Common myeloid progenitor, CD34-positive (primary cell): ENCODE measurements at places on chromosomes 12 and 14.

GRCh38 chr12:94139816-94140215, 8.6 kb upstream of the PLXNC1 start:
- no peaks in the 10 kb centered on the region for H3K27me3 ChIP-seq
- H3K4me3 ChIP-seq = no peak overlapping the region
- H3K27ac ChIP-seq = no peak overlapping the region
- DNase-seq = no peak
- H3K36me3 ChIP-seq = no peaks in the 10 kb centered on the region

DNA sequence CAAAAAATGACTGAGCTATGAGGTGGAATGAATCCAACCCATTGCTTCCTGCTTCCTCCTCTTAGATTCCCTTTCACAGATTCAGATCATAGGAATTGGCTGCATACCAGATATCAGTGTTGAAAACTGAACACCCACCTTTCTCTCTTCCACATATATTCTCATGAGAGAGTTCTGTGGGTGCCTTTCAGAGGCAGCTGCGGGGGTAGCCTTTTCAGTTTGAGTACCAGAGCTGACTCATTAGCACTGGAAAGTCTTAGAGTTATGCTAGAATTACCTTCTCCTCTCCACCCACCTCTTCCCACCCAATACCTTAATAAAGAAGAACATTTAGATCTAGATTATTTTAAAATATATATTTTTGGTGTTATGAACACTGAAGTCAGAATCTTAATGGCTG, 495.4 kb upstream of the SEL1L start:
- no peak overlapping the region for H3K4me3 ChIP-seq
- no peak overlapping the region for H3K27ac ChIP-seq
- H3K27me3 ChIP-seq = no peaks in the 10 kb centered on the region
- no peaks in the 10 kb centered on the region for H3K4me1 ChIP-seq

DNA sequence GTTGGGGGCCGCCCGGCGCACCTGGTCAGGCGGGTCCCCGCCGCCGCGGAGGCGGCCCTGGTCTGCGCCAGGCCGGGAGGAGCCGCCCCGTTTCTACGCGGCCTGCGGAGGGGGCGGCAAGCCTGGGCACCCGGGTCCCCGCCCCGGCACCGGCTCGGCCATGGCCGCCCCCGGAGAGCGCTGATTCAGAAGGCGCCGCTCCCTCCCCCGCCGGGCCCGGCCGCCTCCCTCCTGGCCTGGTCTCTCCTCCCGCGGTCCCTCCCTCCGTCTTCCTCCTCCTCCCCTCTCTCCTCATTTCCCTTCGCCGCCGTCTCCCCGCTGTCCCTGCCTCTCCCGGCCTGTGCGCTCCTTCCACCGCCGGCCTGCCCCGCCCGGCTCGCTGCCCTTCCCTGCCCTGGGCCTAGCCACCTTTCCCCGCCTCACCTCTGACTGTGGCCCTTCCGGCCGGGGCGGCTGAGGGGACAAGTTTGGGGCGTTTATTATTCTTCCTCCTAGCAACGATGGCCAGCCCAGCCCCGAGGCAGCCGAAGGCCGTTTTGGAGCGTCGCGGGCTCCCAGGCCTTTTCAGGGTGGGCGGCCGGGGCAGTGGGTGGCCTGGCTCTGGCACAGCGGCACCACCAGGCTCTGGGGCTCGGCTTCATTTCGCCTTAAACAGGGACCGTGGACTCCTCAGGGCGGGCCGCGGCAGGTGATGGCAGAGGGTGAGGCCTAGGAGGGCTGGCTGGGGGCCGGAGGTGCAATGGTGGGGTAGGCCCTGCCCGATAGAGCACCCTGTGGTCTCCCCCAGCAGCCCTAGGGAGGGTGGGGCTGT, 768 bp downstream of the CEP170B start:
- no peaks in the 10 kb centered on the region for H3K36me3 ChIP-seq
- peaks cover 18% of the 10 kb centered on the region for H3K4me1 ChIP-seq
- H3K4me3 ChIP-seq = peak overlapping the region; percentile 13
- H3K27ac ChIP-seq = no peak overlapping the region
- peaks cover 12% of the 10 kb centered on the region for H3K27me3 ChIP-seq
- peak; percentile 14 for DNase-seq

- no peak overlapping the region for H3K4me3 ChIP-seq
- no peak overlapping the region for H3K27ac ChIP-seq
Measured at GRCh38 chr12:58918469-58918844, 1.8 kb downstream of the LRIG3 start.

GRCh38 chr14:86858031-86858430, 1135.0 kb downstream of the GALC start:
- no peak for DNase-seq
- H3K4me3 ChIP-seq = no peak overlapping the region
- no peak overlapping the region for H3K27ac ChIP-seq
- no peaks in the 10 kb centered on the region for H3K36me3 ChIP-seq
- H3K27me3 ChIP-seq = no peaks in the 10 kb centered on the region
- no peaks in the 10 kb centered on the region for H3K4me1 ChIP-seq

DNA sequence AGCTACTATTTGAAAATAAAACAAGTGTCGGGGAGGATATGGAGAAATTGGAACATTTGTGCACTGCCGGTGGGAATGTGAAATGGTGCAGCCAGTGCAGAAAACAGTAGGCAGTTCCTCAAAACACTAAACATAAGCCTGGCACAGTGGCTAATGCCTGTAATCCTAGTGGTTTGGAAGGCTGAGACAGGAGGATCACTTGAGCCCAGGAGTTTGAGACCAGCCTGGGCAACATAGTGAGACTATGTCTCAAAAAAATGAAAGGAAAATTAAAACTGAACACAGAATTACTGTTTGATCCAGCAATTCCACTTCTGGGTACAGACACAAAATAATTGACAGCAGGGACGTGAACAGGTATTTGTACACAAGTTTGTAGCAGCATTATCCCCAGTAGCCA, 12.6 kb downstream of the SIVA1 start:
- no peaks in the 10 kb centered on the region for H3K27me3 ChIP-seq
- H3K27ac ChIP-seq = no peak overlapping the region
- H3K36me3 ChIP-seq = peaks cover 18% of the 10 kb centered on the region
- DNase-seq = no peak
- H3K4me3 ChIP-seq = no peak overlapping the region
- H3K4me1 ChIP-seq = peaks cover 7% of the 10 kb centered on the region

DNA sequence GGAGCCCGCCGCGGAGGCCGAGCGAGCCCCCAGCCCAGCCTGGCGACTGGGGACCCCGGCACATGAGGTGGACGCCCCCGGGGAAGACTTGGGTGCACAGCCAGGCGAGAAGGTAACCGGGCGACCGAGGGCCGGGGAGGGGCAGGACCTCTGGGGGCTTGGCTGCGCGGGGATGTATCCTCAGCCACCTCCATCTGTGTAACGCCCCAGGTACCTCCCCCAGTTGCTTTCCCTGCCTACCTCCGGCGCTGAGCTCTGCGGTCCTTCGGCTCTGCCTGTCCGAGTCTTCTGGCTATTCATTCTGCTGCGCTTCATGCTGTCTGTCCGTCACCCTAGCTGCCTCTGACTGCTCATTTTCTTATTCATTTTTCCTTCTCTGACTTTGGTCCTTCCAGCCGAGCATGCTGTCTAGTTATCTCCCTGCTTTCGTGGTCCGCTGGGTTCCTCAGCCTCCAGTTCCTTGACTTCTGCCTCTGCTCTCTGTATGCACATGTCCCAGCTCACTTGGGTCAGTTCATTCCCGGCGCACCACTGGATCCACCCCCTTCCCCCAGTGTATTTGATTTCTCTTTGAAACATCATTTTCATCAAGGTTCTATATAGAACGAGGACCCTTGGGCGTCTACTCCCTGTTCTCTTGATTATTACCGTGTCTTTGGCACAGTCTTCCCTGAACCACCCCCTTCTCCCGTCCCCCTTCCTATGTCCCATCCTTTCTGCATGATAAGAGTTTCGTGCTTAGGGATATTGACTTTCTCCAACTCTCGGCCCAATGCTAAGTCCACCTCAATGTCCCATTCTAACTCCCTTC, 612 bp downstream of the PHC1 start:
- peaks cover 10% of the 10 kb centered on the region for H3K36me3 ChIP-seq
- H3K27me3 ChIP-seq = no peaks in the 10 kb centered on the region
- no peak overlapping the region for H3K27ac ChIP-seq
- peak; percentile 55 for DNase-seq

DNA sequence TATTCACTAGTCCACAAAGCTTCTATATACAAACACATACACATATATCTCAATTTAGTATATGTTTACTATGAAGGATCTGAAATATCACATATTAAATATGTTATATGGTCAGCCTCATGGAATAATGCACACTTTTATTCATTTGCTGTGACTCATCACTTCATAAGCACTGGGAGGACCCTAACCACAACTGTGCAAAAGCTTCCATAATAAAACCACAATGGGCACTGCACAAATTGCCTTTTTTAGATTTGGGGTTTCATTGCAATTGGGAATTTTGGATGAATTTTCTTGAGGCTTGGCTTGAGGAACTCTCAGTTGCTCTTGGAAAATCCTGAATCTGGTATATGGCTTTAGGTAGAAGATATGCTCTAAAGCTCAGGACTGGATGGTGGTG, 399.4 kb downstream of the C12orf75 start:
- H3K27me3 ChIP-seq = no peaks in the 10 kb centered on the region
- no peak overlapping the region for H3K4me3 ChIP-seq
- peak; percentile 15 for DNase-seq
- H3K27ac ChIP-seq = no peak overlapping the region
- no peaks in the 10 kb centered on the region for H3K36me3 ChIP-seq

GRCh38 chr14:60204843-60205774, 39.9 kb upstream of the DHRS7 start:
- no peak overlapping the region for H3K27ac ChIP-seq
- no peak for DNase-seq
- no peaks in the 10 kb centered on the region for H3K36me3 ChIP-seq
- H3K27me3 ChIP-seq = no peaks in the 10 kb centered on the region

DNA sequence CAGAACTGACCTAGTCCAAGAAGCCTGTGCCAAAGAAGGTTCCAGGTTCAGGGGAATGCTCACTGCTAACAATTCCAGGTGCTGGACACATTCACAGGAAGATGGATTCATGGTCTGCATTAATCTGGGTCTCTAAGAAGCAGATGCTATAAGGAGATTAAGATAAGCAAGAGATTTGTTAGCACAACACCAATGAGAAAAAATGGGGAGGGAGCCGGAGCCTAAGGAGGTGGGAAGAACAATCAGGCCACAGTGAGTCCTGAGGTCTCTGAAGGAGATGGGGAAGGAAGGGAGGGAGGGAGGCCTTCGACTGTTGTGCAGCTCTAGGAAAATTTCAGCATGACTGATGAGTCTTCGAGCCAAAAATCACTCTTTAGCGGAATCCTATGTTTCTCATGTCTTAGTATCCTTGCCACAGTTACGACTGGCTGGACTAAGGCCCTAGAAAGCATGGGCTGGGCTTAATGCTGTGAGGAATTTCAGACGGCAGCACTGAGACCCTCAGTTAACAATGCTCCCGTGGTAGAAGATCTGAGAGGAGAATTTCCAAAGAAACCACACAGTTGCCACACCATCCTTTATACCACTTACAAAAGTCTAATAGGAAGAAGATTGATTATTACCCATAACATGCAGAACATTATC, 31.5 kb upstream of the PTGDR start:
- H3K27me3 ChIP-seq = no peaks in the 10 kb centered on the region
- H3K4me3 ChIP-seq = no peak overlapping the region
- H3K27ac ChIP-seq = no peak overlapping the region
- no peak for DNase-seq
- H3K36me3 ChIP-seq = no peaks in the 10 kb centered on the region

DNA sequence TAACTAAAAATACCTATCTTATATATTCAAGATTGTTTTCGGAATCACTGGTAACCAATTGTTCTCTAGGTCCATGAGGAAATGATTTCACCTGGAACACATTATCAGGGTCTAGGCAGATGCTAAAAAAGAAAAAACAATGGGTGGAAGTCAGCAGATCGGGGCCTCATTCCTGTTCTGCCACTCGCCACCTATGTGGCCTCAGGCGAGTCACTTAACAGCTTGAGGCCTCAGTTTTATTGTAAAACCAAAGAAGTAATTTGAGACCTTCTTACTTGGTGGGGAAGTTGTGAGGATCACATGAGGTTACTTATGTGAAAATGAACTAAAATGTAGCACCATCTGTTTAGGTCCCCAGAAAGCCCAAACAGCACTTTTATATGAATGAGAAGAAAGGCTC, 6.2 kb upstream of the RNASE10 start:
- peaks cover 14% of the 10 kb centered on the region for H3K4me1 ChIP-seq
- H3K36me3 ChIP-seq = no peaks in the 10 kb centered on the region
- no peak overlapping the region for H3K4me3 ChIP-seq
- peak; percentile 33 for DNase-seq

DNA sequence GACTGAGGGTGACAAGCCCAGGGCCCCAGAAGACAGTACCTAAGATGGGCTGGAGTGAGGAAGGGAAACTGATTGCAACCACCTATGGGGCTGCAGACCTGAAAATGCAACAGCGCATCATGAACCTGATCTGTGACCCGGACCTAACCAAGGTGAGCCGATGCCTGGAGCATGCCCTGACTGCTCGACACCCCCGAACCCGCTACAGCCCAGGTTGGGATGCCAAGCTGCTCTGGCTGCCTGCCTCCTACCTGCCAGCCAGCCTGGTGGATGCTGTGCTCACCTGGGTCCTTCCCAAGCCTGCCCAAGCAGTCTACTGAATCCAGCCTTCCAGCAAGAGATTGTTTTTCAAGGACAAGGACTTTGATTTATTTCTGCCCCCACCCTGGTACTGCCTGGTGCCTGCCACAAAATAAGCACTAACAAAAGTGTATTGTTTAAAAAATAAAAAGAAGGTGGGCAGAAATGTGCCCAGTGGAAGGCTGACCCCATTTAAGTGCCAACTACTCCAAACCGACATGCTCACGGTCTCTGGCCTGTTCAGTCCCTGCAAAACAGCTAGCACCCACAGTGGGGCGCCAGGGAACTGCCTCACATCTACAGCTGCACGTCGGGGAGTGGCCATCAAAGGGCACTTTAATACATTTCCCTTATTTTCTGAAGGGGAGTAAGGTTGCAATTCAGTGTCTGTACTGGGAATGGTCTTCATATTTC, 4.2 kb downstream of the RDH5 start:
- H3K4me1 ChIP-seq = peaks cover 20% of the 10 kb centered on the region
- H3K4me3 ChIP-seq = no peak overlapping the region
- DNase-seq = peak; percentile 72

DNA sequence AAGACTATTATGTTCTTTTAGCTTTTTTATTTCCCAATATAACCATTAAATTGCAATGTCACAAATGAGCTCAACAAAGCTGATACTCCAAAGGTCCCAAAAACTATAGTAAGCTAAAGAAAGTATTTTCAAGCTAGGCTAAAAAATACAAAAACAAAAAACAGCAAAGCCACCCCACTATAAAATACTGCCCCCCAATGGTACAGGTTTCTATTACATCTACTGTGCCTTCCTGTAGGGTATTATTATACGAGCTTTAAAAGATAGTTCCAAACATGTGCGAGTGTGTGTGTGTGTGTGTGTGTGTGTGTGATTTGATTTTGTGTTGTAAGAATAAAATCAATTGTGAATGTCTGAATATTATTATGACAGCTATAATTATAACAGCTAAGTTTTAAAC, 1.1 kb downstream of the IFNG start:
- H3K4me1 ChIP-seq = no peaks in the 10 kb centered on the region
- H3K27me3 ChIP-seq = no peaks in the 10 kb centered on the region
- H3K27ac ChIP-seq = no peak overlapping the region
- H3K4me3 ChIP-seq = no peak overlapping the region

GRCh38 chr14:49907186-49907585, 14.3 kb downstream of the ARF6 start:
- H3K4me3 ChIP-seq = no peak overlapping the region
- no peaks in the 10 kb centered on the region for H3K27me3 ChIP-seq
